ENCODE measurements at places on chromosomes 3 and 15.

- DNase-seq: no peak
Measured at GRCh38 chr3:186413615-186414415, 51.8 kb upstream of the DGKG start.

DNA sequence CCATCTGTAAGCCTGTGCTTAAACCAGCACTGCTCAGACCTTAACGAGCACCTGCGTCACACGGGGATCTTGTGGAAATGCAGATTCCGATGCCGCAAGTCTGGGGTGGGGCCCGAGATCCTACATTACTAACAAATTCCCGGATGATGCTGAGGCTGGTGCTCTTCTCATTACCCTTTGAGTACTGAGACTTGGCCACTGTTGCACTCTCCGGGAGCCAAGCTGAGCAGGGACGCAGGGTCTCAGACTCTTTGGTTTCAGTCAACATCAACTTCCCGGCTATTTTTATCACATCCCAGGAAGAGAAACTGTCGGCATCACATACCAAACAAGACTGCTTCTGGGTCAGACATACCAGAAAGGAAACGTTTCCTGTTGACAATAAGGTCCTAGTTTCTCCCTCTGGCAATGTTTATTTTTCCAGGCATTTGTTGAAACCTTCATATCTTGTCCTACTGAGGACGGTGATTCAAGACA lies 276.6 kb downstream of the SHQ1 start:
- DNase-seq: no peak

DNA sequence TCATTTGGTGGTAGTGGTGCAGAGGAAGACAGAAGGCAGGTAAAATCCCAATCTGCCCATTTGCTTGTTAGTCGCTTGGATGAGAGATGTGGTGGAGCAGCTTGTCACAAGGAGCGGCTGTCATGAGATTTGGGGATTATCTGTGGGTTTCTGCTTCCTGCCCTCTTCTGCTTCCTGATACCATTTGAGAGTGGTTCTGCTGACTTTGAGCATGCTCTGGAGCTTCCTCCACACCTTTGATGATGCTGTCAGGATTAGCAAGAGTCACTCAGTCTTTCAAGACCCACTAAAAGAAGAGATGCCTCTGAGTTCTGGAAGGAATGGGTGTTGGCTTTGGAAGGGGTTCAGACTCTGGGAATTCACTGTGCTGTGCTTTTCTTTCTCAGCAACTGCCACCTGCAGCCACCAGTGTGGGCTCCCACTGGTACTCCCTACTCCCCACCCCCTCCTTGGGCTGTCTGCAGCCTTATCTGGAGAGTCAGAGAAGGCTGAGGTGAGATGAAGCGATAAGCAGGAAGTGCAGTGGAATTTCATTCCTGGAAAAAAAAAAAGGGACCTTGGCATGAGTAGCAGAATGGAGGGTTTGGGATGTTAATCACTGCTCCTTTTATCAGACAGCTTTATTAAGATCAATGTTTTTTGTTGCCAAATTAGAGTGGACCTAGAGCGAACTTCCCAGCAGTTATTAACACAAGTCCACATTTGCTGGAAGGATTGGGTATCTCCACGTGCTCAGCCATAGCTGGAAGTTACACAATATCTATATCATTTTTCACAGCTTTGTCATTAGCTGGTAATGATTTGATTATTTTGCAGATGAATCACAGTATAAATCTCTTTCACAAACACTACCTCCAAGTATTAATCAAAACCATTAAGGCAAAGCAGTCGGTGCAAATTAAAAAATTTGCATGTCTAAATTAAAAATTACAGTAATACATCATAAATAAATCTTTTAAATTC lies 233.0 kb upstream of the SATB1 start:
- DNase-seq: no peak

DNA sequence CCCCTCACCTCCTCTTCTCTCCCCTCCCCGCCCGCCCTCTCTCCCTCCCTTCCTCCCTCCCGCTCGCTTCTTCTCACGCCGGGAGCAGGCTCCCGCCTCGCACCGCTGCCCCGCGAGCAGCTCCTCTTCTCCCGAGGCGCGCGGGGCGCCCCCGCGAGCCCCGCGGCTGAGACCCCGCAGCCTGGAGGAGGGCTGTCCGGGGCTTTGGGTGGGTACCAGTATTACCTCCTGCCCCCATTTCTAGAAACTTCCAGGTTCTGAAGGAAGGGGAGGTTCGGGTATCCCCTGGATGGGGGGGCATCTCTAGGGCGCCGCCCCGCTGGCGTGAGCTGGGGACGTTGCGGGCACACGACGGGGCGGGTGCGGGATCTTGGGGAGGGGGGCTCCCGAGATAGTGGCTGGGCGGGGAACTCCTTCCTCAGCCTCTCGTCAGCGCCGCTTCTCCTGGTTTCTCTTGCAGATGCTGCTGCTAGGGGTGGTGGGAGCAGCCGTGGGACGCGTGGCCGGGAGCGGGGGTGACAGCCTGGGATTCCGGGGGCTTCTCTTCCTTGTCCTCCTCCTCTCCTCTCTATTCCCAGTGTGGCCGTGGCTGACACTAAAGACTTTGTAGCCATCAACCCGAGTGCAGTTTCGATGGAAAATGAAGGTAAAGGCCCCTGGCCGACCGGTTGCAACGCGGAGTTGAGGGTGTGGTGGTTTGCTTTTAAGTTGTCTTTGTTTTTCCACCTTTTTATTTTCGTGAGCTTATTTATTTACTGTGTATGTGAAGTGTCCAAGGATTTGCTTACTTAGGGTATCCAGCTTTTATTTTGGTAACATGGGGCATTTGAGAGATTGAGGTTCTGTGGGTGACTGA lies 474 bp downstream of the ATP2C1 start:
- no peak for DNase-seq

All from GM04504 (cell line).